ENCODE measurements at places on chromosomes 3 and 15.
A peak's percentile ranks its signal among the peaks of the same experiment; 100 is the strongest.

GRCh38 chr3:100709842-100710260 lies 557 bp downstream of the TFG start:
- DNase-seq = peak; percentile 38

DNA sequence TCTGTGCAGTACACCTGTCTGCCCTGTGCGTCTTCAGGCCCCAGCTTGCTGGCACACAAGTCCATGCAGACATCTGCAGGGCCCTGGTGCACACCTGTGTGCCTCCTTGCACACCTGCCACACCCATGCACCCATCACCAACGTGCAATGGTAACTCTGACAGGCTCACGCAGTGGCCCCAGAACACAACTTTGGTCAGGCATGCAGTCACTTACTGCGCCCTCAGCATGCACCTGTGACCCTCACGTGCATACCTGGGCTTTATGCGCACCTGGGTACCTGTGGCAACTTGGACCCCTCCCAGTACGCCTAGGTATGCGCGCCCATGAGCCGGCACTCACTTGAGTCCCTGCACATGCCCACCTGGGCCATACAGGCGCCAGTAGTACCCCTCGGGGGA lies 1.7 kb downstream of the PLXND1 start:
- DNase-seq = no peak

- DNase-seq = no peak
Observed at GRCh38 chr15:75063338-75063737, 39.9 kb downstream of the PPCDC start.

DNA sequence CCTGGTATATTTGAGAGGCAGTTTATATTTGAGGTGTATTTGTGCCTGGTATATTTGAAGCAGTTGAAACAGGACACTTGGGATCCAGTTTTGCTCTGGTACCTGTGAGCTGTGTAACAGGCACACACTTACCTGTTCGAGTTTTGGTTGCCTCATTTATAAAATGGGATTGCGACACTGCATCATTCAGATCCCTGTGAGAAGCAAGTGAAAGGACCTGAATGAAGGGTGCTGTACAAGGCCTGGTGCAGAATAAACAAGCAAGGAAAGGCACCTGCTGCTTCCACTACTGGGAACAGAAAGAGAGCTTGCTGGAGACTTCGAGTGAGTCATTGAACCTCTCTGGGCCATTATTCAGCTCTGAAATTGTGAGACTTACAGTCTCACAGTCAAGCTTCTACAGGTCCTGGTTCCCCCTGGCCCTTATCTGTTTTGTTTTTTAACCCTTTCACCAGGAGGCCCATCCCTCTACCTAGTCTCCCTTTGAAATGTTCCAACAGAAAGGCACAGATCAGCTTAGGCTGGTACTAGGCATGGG lies 11.5 kb downstream of the FETUB start:
- DNase-seq = no peak

GRCh38 chr3:161567577-161568361 lies 71.2 kb downstream of the OTOL1 start:
- DNase-seq = no peak

DNA sequence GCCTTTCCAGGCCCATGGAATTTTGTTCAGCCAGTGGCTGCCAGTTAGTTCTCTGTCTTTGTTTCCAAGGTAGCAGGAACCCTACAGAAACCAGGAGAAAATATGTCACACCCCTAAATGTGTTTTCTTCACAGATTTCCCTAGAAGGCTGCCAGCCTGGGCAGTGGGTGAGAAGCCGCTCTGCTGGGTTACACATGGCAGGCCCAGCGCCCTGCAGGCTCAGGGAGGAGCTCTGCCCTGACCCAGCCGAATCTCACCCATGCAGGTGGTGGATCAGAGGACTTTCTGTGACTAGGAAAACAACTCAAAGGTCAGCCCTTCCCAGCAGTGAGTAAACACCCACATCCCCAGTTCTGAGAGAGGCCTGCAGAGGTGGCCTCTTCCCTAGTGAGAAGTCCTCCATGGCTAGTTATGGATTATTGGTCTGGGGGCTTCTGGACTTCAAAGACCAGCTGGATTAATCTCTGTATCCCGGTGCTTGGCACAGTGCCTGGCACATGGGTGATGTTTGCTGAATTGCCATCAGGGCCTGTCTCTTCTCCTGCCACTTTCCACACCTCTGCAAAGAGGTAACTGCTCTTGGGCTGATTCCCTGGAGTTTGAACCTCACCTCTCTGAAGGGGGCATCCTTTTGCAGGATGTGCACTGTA lies 34.7 kb upstream of the BDH1 start:
- no peak for DNase-seq

GRCh38 chr15:20353966-20354883 lies 187.4 kb downstream of the GOLGA6L6 start:
- no peak for DNase-seq

GRCh38 chr3:8623741-8624140 lies 20.9 kb downstream of the SSUH2 start:
- no peak for DNase-seq

DNA sequence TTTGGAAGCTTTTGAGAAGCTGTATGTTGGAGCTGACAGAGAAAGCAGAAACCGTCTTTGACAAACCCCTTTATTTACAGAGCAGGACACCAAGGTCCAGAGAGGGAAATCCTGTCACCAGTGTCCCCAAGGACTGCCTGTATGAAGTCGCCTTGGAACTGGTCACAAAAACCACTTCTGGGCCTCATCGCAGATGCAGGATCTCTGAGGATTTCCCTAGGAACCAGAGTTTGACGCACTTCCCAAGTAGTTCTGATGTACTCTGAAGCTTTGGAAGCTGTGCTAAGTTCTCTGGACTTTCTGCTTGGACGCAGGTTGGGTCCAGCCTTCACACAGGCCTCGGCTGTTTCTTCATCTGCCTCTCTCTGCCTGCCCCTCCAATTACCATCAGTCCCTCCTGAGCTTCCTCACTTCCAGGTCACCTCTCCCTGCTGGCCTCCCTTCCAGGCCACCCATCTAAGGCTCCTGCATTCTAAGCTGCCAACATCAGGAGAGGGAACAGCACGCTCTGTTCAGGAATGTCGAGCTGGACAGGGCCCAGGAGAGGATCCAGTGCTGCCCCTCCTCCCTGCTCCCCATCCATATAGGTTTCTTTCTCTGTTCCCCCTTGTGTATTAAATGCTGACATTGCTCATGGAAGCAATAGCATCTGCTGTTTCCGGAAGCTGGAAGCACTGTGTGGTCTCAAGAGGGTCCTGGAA lies 270.8 kb downstream of the OPA1 start:
- DNase-seq = no peak

DNA sequence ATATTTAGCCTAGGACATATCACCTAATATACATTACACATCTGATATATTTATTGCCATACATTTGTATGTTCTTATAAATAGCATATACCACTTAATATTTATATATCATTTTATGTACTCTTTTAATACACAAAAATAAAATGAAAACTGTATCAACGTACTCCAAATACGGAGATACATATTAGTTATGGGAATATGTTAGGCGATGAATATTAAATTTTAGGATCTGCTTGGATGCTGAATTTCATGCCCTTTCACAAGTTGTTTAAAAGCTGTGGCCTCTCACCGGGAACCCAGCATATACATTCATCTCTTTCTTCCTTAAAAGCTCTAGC lies 50.6 kb downstream of the ZIC4 start:
- no peak for DNase-seq

- DNase-seq = no peak
Observed at GRCh38 chr15:65336493-65337435, 32.3 kb downstream of the RNU5B-1 start.

GRCh38 chr3:46500656-46501635 lies 3.2 kb downstream of the RTP3 start:
- DNase-seq = no peak

DNA sequence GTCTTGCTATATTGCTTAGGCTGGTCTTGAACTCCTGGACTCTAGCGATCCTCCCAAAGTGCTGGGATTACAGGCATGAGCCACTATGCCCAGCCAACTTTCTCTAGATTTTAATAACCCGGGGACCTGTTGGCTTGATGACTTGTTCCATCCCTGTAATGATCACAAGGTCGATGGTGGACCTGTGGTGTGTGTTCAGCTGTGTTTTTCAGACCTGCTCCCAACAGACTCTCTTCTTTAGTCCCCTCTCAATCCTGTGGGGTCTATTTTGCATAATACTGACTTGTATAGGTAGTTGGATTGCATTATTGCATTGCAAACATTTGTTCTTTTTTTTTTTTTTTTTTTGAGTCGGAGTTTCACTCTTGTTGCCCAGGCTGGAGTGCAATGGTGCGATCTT lies 1.9 kb downstream of the MAP2K1 start:
- no peak for DNase-seq

GRCh38 chr3:178536211-178537079 lies at the start of gene KCNMB2:
Gene KCNMB2 (plus strand): TSS chr3:178536436.
- no peak for DNase-seq

DNA sequence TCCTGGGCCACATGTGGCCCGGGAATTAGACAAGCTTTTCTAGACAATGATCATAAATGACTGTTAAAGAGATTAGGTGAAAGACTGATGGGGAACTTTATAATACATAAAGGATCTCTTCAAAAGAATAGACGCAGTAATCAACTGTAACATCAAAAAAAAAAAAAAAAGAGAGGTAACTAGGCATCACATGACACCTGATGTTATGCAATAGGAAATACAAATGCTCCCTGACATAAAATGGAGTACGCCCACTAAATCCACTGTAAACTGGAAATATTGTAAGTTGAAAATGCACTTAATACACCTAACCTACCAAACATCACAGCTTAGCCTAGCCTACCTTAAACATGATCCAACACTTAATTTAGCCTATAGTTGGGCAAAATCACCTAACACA lies 27.2 kb downstream of the GSK3B start:
- DNase-seq = no peak

- DNase-seq = no peak
Observed at GRCh38 chr3:46024131-46024530, 3.2 kb downstream of the XCR1 start.

GRCh38 chr15:101276501-101277037 lies 716 bp downstream of the SELENOS start:
- peak; percentile 34 for DNase-seq

- DNase-seq = no peak
Observed at GRCh38 chr3:9109568-9109914, 139.9 kb downstream of the SRGAP3 start.

DNA sequence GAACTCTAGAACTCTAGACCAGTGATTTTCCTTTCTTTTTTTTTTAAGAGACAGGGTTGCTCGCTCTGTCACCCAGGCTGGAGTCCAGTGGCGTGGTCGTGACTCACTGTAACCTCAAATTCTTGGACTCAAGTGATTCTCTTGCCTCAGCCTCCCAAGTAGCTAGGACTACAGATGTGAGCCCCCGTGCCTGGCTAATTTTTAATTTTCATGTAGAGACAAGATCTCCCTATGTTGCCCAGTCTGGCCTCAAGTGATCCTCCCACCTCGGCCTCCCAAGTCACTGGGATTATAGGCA lies 359.6 kb downstream of the SHQ1 start:
- DNase-seq = no peak

- no peak for DNase-seq
Observed at GRCh38 chr15:68691705-68692104, 112.9 kb downstream of the CORO2B start.

- no peak for DNase-seq
Observed at GRCh38 chr3:13370055-13370454, 50.1 kb downstream of the NUP210 start.

- peak; percentile 25 for DNase-seq
Observed at GRCh38 chr3:196942915-196943277, 568 bp upstream of the NCBP2 start.

DNA sequence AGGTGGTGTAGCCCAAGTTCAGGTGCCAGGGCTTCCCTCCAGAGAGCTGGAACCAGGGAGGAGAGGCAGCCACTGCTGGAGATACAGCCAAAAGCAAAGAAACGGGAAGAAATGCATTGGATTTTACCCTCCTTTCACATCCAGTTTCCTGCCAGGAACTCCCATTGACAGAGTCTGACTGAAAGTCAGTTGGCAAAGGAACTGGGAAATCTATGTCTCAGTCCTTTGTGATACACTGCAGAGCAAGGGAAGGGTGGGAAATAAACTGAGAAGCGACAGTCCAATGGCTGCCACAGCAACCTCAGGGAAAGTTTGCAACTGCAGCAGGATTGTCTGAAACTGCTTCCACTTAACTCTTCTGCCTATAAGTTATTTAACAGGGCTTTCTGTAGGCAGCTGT lies 142.6 kb downstream of the SATB1 start:
- no peak for DNase-seq

GRCh38 chr3:43759297-43759782 lies 68.6 kb downstream of the ABHD5 start:
- DNase-seq = peak; percentile 13

GRCh38 chr3:100602506-100603444 lies 6.6 kb upstream of the ADGRG7 start:
- DNase-seq = no peak

DNA sequence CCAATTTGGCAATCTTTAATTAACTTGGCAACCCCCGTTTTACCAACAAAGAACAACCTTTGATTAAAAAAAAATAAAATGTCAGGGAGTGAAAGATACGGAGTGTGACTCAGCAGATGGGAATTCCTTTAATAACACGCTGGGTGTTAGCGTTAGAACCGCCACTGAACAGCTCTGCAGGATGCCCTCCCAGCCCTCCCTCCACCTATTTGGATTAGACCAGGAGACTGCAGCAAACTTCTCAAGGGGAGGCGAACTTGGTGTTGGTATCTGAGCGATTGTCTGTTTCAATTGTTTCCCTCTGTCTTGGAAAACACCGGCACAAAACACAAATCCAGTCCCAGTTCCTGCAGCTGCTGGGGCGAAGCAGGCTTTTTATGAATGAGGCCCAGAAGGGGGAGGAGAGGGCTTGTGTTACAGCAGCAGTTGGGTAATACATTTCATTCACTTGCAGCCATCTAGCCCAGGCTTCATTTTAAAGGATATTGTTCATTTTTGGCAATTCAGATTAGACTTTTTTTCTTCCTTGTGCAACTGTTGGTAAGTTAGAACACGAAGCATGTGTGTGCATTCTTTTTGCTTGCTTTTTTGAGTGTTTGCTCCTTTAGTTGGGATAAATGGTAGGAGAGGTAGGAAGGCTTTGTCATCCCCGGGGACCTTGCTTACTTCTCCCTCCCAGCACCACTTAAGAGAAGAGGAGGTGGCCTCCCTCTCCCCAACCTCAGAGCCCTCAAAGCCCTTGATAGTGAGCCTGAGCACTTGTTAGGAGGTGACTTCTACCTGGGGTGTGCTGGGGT lies 152.3 kb downstream of the IGF1R start:
- DNase-seq = no peak

DNA sequence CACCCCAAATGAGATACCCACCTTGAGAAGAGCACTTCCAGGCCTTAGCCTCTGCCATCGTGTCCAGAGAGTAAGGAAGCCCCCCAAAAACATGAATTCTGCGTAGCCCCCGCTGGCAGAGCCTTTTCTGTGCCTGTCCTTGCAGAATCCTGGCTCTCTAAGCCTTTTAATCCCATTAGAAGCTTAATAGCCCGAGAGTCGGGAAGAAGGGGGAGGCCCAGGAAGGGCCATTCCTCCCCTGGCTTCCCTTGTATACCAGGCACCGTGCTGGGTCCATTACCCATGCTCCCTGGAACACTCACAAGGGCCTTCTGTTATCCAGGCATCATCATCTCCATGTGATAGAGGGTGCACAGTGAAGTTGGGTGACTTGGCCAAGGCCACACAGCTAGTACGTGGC lies 7.1 kb downstream of the SPTBN5 start:
- no peak for DNase-seq

- no peak for DNase-seq
Observed at GRCh38 chr3:13332740-13333139, 87.4 kb downstream of the NUP210 start.

Measured in CD4-positive, alpha-beta T cell treated with Interleukin-10 for 1 hour (primary cell).